NCI-H2227 treated with DMSO at 0.1 percent for 48 hours (cell line): ENCODE measurements at places on chromosomes 2 and 18.

DNA sequence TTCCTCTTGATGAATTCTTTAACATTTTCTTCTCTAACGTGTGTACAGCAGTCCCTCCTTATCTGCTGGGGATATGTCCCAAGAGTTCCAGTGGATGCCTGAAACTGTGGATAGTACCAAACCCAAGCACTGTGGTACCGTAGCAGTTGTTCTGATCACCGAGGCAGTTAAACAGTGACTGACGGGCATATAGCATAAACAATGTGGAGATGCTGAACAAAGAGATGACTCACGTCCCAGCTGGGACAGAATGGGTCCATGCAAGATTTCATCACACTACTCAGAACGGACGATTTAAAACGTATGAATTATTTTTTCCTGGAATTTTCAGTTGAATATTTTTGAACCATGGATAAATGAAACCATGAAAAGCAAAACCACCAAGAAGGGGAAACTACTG is 54.5 kb upstream of the SPAG16 start:
- no peak for DNase-seq

GRCh38 chr2:178718283-178718682 is 88.9 kb downstream of the TTN start:
- no peak for DNase-seq

GRCh38 chr2:144356402-144356801 is 163.5 kb downstream of the ZEB2 start:
- DNase-seq = no peak

DNA sequence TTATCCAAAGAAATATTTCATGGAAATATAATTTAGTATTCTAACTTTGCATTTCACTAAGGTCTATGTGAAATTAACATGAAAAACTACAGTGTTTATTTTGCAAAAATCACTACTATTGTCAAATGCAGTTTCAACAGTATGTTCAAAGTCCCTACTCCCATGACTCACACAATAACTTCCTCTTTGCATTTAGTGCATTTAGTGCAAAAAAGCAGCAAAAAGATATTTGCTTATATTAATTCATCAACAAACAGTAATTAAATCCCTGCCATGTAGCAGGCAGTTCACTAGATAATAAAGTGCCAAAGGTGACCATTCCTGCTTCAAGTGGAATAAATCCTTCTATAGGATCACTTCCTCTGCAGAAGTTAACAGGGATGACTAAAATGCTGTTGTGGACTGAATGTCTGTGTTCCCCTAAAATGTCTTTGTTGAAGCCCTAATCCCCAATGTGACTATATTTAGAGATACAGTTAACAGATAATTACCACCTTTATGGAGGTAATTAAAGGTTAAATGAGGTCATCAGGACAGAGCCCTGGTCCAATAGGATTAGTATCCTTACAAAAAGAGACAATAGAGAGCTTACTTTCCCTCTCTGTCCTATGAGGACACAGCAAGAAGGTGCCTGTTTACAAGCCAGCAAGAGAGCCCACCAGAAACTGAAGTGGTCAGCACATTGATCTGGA is 61.7 kb downstream of the STK39 start:
- no peak for DNase-seq

DNA sequence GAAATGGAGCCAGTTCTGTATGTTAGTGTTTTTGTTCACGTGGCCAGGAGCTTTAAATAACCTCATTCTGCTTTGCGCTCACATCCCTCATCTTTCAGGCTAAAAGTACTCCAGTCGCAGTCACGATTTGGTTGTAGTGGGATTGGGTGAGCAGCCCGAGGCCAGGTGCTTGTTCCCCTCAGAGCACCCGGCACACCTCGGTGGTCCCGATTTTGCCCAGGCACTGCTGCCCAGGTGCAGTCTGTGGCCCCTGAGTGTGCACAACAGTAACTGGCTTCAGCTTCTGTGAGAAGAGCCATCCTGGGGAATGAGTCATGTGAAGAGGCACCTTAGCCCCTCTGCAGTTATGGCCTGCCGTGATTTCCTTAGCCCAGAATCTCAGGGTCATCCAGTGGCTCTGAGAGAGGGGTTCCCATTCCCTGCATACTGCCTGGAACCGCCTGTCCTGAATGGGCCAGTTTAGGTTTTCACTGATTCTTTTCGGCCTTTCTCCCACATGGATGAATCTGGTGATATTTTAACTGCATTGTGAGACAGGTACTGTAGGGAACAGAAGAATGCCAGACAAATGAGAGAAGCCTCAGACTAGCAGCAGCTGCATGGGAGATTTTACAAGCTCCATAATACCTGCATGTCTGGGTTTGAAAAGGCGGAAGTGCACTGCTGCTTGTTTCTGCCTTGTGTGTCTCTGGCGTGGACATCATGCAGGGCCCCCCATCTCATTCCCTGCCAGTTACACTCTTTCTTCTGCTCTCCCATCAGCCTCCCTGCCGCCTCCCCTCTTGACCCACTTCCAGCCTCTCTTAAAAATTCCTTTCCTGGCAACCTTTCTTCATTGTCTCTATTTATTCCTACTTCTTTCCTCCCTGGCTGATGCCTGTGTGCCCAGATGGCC is 33.5 kb downstream of the IMPA2 start:
- no peak for DNase-seq

- DNase-seq = no peak
These were observed 38.9 kb downstream of the CTAGE1 start for GRCh38 chr18:22378672-22379282.

DNA sequence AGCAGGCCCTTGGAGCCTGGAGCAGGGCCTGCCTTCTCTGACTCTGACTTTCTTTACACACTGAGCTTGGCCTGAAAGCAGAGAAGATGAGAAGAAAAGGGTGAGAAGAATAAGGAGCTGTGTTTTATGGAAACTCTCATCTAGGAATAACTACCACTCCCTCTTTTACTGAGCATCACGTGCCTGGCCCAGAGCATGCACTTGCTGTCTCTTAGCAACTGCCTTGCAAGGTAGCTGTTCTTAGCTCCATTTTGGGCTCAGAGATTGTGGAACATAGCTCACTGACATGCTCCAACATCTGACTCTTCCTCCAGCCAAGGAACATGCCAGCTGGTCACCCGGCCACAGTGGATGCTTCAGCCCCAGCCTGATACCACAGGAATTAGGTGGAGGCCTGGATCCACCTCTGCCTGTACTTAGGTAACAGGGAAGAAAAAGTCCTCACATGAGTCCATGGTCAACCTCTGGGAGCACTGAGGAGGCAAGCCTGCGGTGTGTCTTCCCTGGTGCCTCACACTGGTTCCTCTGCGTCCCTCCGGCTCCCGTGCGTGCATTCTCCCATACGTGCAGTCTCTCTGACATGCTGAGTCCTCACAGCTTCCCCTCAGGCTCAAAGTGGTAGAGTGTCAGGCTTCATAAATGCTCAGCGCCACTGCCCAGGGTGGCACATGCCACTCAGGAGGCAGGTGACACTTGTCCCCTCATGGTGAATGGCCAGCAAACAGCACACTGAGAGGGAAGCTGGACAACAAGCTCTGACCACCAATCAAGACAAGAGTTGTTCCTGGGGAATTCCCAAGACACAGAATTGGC is 35.7 kb downstream of the AMER3 start:
- no peak for DNase-seq

GRCh38 chr2:134348760-134349159 is 94.9 kb downstream of the MGAT5 start:
- no peak for DNase-seq

DNA sequence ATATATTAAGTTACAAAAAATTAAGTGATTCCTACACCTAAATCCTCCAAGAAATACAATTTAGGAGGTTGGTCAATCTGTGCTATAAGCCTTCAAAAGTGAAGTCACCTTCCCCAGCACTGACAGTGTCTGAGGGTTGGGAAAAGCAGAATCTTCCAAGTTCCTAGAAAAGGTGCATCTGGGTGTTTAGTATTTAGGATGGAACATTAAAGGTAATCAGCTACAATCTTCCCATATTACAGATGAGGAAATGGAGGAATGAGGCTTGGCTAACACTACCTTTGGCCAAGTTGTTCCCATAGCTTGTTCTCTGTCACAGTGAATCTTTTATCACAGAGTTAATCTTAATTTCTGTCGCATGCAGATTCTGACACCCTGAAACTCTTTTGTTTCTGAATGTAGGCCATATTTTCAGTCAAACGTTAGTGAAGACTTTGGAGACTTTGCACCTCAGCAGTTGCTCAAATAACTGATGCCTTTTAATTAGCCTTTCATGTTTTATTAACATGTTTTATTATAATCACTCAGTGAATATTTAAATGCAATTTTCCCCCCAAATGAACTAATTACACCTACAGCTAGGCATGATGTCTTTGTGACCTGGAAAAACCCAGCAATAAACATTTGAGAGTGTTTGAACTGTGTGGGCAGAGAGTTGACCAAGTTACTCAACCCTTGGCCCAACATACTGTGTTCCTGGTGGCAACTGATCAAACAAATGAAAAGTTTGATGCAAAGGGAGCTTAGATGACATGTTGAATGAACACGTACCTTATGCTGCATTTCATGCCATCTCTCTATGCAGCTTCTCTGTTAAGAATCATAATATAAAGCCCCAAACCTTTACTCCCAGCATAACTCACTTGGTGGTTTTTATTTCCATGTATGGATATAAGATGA is 17.6 kb downstream of the FN1 start:
- no peak for DNase-seq

DNA sequence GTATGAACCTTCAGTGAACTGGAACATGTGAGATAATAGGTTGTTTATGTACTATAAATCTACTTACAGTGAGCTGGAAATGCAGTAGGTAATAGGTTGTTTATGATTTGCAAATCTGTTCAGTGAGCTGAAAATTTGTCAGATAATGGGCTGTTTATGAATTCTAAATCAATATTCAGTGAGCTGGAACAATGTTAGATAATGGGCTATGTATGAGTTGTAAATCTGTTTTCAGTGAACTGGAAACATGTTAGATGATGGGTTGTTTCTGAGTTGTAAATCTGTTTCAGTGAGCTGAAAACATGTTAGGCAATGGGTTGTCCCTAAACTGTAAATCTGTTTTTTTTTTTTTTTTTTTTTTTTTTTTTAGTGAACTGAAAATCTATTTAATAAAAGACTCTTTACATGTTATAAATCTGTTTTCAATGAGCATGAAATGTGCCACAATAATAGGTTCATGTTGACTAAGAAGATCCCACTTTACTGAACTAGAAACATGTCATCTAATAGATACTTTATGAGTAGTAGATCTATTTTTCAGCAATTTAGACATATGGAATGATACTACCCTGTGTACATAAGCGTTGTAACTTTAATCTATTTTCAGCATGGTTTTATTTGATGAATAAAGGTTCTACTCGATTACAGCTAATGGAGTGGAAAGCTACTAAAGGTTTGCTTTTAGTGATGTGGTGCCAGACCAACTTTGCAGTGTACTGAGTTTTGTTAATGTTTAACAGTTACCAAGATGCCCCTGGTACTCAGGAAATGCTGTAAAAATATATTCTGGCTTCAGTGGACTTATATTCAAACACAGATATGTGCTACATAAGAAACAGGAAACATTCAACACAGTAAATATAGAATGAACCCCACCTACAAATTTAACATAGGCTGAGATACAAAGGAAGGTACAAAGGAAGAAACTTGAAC is 1471.8 kb downstream of the LRP1B start:
- DNase-seq = peak; percentile 22

DNA sequence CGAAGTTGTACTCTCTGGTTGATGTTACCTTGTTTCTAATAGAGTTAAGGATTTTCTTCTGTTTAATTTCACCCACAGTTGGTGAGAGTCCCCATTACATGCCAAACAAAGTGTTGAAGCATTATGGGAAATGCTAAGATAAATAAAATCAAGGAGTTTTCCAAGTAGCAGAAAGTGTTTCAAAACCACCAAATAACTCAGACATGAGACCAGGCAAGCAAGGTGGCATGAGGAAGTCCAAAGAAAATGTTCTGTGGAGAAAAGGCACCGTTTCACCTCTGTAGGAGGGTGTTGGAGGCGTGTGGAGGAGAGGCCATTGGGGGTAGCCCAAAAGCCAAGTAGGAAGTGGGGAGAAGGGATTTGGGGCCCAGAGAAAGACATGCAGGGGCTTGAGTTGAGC is 8.7 kb downstream of the CFAP221 start:
- no peak for DNase-seq

- no peak for DNase-seq
These were observed 40.2 kb downstream of the MYOM1 start for GRCh38 chr18:3179430-3180089.

GRCh38 chr2:98004047-98004446 is 8.3 kb upstream of the TMEM131 start:
- DNase-seq = no peak

DNA sequence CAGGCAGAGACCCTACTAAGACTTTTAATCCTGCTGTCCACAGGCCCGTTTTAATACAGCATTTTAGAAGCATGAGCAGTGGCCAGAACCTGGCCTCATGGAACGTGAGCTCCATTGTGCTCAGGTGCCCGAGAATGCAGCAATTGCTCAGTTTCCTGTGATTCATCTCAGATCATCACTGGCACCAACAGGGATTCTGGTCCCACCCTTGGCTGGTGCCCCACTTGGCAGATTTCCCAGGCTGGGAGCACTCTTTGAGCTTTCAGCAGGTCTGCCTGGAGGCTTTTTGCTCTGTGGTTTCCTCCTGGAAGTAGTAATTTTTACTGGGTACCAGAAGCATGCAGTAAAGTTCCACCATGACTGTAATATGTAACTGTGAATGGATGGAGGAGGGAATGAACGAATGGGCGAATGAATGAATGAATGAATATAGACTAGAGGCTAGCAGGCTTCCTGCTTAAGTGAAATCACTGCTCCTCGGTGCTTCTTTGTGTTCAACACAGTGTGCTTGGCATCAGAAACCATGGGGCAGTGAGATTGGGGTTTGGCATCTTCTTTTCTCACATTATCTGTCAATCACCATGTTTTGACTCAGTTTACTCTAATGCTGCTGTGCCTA is 312.9 kb downstream of the PRKCE start:
- no peak for DNase-seq

- peak; percentile 33 for DNase-seq
These were observed 626 bp downstream of the CAPN10 start for GRCh38 chr2:240586919-240587800.

GRCh38 chr2:156434461-156435291 is 1.5 kb upstream of the GPD2 start:
- DNase-seq = no peak

GRCh38 chr2:213002383-213002782 is 149.0 kb downstream of the IKZF2 start:
- DNase-seq = no peak

GRCh38 chr2:191580581-191580980 is 97.4 kb upstream of the NABP1 start:
- no peak for DNase-seq

GRCh38 chr2:158921599-158922408 is 46.6 kb upstream of the TANC1 start:
- no peak for DNase-seq

GRCh38 chr2:50991602-50992001 is 40.3 kb downstream of the NRXN1 start:
- no peak for DNase-seq
